CD4-positive, alpha-beta memory T cell (primary cell): ENCODE measurements at places on chromosomes 6 and 20. TPM values are rescaled to one million over a fixed set of nuclear protein-coding genes. Genes with fewer than 3 reads are reported as not detected.

XKR7 gene
- total RNA-seq: not detected

GRCh38 chr6:112933947-112934346, 586.8 kb downstream of the RFPL4B start:
- H3K36me3 ChIP-seq: no peaks in the 10 kb centered on the region
- no peaks in the 10 kb centered on the region for H3K27me3 ChIP-seq
- H3K27ac ChIP-seq: no peak overlapping the region

GRCh38 chr6:24273096-24273870, 84.6 kb downstream of the DCDC2 start:
- H3K27ac ChIP-seq: no peak overlapping the region
- H3K4me1 ChIP-seq: no peaks in the 10 kb centered on the region
- DNase-seq: no peak
- no peak overlapping the region for H3K4me3 ChIP-seq
- no peaks in the 10 kb centered on the region for H3K27me3 ChIP-seq
- no peaks in the 10 kb centered on the region for H3K36me3 ChIP-seq

GRCh38 chr20:18991012-18991411, 177.4 kb downstream of the SCP2D1 start:
- no peak for DNase-seq
- no peak overlapping the region for H3K4me3 ChIP-seq
- no peaks in the 10 kb centered on the region for H3K36me3 ChIP-seq
- H3K27me3 ChIP-seq: no peaks in the 10 kb centered on the region
- no peak overlapping the region for H3K27ac ChIP-seq
- H3K4me1 ChIP-seq: no peaks in the 10 kb centered on the region

DNA sequence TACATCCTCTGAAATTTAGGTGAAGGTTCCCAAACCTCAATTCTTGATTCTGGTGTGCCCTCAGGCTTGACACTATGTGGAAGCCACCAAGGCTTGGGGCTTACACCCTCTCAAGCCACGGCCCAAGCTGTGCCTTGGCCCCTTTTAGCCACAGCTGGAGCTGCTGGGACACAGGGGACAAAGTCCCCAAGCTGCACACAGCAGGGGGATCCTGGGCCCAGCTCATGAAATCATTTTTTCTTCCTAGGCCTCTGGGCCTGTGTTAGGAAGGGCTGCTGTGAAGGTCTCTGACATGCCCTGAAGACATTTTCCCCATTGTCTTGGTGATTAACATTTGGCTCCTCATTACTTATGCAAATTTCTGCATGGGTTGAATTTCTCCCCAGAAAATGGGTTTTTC, 37.3 kb upstream of the BACH2 start:
- no peak overlapping the region for H3K27ac ChIP-seq
- no peaks in the 10 kb centered on the region for H3K4me1 ChIP-seq
- H3K4me3 ChIP-seq: no peak overlapping the region
- H3K27me3 ChIP-seq: no peaks in the 10 kb centered on the region

DNA sequence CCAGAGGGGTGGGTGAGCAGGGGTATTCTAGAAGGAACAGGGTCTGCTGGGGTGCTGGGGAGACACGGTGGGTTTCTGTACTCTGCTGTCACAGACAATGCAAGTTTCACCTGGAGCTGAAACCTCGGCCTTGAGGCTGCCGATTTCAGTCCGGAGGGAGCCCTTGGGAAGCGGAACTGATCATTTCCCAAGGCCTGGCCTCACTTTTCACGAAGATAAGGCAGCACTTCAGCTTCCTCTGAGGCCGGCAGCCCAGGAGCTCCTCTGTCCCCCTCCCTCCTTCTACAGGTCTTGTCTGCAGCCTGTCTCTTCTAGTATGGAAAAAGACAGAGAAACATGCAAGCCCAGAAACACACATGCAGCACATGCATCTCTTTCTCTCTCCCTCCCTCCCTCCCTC, 242.1 kb downstream of the CDC5L start:
- H3K36me3 ChIP-seq: no peaks in the 10 kb centered on the region
- no peaks in the 10 kb centered on the region for H3K27me3 ChIP-seq
- H3K4me3 ChIP-seq: no peak overlapping the region

- H3K27me3 ChIP-seq: no peaks in the 10 kb centered on the region
- H3K4me3 ChIP-seq: no peak overlapping the region
- H3K36me3 ChIP-seq: no peaks in the 10 kb centered on the region
Observed at GRCh38 chr6:153047386-153047785, 44.9 kb upstream of the MTRF1L start.

DNA sequence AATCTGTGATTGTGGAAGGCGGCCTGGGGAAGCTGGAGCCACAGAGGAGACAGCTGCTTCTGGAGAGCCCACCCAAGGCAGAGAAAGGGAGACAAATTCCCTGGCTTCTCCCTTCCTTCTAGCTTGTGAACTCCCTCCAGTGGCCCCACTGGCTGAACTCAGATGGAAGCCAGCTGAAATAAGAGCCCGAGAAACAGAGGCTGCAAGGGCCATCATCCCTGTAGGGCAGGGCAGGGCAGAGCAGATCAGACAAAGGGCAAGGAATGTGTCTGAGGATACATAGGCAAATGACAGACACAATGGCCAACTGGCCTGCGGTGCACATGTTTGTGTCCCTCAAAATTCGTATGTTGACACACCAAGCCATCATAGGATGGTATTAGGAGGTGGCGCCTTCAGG, 25.3 kb downstream of the MDFI start:
- H3K4me1 ChIP-seq: no peaks in the 10 kb centered on the region
- H3K4me3 ChIP-seq: no peak overlapping the region
- no peak overlapping the region for H3K27ac ChIP-seq
- no peaks in the 10 kb centered on the region for H3K36me3 ChIP-seq
- DNase-seq: no peak
- no peaks in the 10 kb centered on the region for H3K27me3 ChIP-seq
